ENCODE measurements at places on chromosomes 5 and 9. TPM values are rescaled to one million over a fixed set of nuclear protein-coding genes. Genes with fewer than 3 reads are reported as not detected.

DNA sequence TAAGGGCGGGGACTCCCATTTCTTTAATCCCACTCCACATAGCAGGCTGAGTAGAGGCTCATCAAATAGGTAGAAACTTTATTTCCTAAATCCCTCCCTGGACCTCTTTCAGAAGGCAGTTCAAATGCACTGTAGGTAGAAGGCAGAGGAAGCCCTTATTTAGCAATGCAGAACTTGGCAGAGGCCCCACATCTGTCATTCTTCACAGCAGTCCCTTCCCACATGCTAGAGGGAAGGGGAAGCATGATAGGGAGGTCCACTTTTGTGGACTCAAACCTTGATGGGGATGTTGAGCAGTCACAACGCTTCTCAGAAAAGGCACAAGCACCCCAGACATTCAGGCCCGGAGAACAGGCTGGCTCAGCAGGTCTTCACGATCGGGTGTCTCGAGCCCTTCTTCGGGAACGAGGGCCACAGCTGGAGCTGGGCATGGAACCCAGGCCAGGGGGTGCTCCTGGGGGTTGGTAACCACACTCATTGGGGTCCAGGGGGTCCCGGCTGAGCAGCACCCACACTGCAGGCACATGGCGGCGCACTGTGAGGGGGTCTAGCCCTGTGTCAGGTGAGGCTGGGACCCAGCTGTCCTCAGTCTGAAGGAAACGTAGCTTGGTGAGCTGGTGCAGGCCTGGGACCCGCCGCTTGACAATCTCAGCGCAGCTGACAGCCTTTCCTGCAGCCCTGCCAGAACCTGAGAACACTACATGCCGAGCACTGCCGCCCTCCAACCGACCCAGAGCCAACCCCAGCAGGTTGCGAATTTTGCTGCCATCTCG lies 1.3 kb downstream of the RPP25L start:
- DNase-seq: no peak

DNA sequence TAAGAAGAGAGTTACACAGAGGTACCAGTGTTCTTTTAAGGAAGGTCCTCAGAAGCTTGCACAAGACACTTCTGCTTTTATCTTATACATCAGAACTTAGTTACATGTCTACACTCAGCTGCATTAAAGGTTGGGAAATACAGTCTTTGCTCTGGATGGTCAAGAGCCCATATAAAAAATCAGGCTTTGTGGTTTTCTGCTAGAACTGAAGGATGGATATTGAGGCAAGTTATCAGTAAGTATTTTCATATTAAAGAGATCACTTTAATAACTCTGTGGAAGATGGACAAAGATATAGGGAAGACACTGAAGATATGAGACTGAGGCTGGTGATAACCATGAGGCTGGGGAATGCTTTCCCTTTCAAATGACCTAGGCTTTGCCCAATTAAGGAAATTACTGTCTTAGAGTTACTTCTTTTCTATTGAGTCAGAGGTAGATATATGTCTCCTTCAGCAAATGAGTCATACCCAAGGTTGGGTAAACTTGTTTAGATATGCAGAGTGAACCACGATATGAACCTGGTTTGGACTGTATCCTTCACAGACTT lies 87.0 kb upstream of the TNC start:
- DNase-seq: no peak

DNA sequence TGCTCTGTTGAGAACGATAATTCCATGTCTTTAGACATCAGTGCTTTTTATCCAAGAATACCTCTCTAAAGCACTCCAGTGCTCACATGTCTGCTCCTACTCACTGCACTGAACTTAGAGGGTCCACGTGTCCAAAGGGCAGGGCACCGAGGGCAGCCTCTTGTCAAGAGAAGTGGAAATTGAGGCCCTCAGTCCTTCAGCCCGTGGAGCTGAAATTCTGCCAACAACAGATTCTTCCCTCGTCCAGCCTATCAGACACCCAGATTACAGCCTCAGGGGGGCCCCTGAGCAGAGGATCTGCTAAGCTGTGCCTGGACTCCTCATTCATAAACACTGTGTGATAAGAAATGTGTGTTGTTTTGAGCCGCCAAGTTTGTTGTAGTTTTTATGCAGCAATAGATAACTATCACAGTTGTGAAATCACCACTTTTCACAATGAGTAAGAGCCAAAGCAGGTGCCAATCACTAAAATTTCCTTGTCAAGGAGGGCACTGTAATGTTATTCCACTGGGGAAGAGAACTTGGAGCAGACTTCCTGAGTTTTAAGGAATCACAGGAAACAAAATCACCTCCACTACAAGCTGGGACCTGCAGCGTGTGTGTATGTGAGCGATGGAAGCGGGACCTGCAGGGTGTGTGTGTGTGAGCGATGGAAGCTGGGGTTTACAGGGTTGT lies 58.8 kb upstream of the IGFBPL1 start:
- DNase-seq: no peak

FGD3 gene
- 107 TPM for total RNA-seq

- no peak for DNase-seq
These were observed 433 bp upstream of the PTAR1 start for GRCh38 chr9:69760278-69760610.

GRCh38 chr5:172607213-172607793 lies 33.8 kb upstream of the NEURL1B start:
- DNase-seq: no peak

SEMA5A gene
- not detected for total RNA-seq

DNA sequence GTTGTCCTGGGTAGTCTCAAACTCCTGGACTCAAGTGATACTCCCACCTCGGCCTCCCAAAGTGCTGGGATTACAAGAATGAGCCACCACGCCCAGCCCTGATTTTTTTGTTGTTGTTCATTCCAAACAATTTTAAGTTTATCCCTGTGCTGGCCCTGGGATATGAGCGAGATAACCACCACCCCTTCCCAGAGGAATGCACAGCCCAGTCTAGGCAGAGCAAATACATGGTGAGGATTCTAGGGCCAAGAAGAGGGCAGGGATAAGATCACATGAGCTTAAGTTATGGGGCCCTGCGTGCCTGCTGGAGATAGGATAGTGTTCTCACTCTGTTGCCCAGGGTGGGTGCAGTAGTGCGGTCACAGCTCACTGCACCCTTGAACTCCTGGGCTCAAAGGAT lies 21.0 kb upstream of the TOR1B start:
- no peak for DNase-seq

PRSS3 gene
- not detected for total RNA-seq

BTNL8 gene
- not detected for total RNA-seq

GRM6 gene
- not detected for total RNA-seq

GRCh38 chr5:109399092-109399759 lies 10.5 kb downstream of the PJA2 start:
- no peak for DNase-seq

LRRC19 gene
- total RNA-seq: not detected

GRCh38 chr5:99061299-99061698 lies 132.5 kb upstream of the CHD1 start:
- no peak for DNase-seq

BARX1 gene
- not detected for total RNA-seq

MUSK gene
- not detected for total RNA-seq

DNA sequence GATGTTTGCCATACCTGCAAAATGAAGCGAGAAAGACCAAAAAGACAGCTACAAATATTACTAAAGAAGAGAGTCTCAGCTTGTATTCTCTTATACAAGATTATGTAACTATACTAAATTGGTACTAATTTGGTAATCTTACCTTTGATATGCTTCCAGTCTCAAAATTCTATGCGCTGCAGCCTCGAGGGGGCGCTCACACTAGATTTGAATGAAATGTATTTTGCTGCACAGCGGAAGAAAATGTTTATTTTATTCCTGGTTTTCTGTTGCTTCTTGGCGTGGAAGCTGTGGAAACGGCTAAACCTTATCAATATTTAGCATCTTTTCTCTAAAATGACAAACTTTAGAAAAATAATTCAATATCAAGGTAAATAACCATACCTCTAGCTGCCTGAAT lies 267.0 kb upstream of the NUDT12 start:
- DNase-seq: no peak

ANKRD18B gene
- not detected for total RNA-seq

GRCh38 chr9:81819155-81819554 lies 109.1 kb upstream of the SPATA31D4 start:
- no peak for DNase-seq

GRCh38 chr9:112042244-112042638 lies 132.9 kb downstream of the SUSD1 start:
- DNase-seq: no peak

GRCh38 chr5:64457846-64458245 lies 48.0 kb upstream of the RGS7BP start:
- DNase-seq: no peak

FOXD4 gene
- total RNA-seq: not detected

DNA sequence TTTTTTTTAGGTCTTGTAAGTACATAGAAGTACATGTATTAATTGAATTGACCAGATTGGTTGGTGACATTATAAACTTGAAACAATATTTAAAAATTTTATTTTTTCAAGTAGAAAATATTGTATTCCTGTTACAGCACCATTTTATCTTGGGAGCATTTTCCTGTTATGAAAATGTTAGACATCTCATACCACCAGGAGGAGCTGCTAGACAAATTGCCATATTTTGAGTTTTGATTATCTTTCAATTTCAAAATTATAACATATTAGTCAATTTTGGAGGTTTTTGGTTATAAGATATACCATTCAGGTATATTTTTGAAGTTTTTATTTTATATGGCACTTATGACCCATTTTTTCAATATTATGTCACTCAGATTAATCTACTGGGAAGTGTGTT lies 84.4 kb downstream of the CNTLN start:
- DNase-seq: no peak

PLAA gene
- total RNA-seq: 35.2 TPM

GRCh38 chr5:32029261-32029660 lies 144.9 kb downstream of the GOLPH3 start:
- no peak for DNase-seq

DNA sequence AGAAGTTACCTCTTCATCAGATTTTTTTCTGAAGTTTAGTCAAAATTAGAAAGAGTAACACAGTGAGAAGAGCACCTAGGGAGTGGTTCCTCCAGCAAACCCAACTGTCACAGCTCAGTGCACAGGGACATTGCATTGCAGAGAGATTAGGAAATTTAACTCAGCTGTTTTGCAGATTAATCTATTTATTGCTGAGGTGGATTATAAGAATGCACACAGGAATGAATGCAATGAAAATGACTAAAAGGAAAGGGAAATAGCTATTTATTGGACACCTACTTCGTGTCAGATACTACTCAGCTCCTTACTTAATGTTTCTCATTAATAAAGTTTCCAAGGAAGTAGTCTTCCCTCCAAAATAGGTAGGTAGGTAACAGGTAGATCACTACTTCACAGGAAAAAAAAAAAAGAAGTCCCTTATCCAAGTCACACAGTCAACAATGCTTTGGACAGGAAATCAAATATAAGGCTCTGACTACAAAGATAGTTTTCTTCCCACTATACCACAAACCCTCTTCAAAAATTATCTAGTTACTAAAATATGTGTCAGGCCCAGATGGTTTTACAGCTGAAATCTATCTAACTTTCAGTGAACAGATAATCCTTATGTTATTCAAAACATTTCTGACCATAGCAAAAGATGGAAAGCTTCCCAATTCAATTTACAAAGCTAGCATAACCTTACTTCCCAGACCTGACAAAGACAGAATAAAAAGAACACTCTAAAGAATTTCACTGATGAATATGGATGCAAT lies 442.2 kb upstream of the MPDZ start:
- DNase-seq: no peak

DNA sequence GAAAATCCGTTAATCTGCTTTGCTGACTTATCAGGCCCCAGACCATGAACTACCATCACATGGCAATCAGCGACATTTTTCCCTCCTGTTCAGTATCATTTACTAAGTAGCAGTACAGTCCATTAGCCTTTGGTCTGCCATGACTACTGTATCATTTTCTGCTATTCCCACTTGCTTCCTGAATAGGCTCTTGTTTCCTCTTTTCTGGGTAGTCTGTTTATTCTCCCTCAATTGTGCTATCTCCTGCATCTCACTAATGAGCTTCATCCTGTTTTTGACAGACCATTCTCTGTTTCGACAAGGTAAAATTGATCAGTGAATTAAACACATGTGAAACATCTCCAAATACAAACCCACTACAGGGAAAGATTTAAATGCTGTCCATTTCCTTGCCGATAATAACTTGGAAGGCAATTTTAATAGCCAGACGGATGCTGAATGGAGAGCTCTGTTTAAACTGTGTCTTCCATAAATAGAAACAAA lies 263.5 kb upstream of the ANKRD55 start:
- no peak for DNase-seq

- no peak for DNase-seq
These were observed 1944.6 kb downstream of the EFNA5 start for GRCh38 chr5:105726093-105726492.

DNA sequence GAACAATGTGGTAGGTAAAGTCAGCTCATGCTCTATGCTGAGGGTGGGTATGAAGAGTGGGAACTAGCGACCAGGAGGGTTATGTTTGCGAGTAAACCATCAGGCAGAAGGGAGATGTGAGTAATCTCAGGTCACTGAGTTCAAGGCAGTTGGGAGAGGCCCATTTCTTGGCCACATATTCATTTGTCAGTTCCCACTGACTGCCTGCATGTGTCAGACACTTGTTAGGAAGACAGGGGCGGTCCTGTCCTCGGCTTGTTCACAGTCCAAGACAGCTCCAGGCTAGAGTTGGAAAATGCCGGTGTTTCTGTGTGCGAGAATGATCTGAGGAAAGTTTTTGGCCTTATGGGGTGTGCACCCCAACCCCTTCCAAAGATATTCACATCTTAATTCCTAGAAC lies 48.6 kb upstream of the GDNF start:
- no peak for DNase-seq

- no peak for DNase-seq
These were observed 282.6 kb upstream of the PTGER4 start for GRCh38 chr5:40397091-40397490.

DNA sequence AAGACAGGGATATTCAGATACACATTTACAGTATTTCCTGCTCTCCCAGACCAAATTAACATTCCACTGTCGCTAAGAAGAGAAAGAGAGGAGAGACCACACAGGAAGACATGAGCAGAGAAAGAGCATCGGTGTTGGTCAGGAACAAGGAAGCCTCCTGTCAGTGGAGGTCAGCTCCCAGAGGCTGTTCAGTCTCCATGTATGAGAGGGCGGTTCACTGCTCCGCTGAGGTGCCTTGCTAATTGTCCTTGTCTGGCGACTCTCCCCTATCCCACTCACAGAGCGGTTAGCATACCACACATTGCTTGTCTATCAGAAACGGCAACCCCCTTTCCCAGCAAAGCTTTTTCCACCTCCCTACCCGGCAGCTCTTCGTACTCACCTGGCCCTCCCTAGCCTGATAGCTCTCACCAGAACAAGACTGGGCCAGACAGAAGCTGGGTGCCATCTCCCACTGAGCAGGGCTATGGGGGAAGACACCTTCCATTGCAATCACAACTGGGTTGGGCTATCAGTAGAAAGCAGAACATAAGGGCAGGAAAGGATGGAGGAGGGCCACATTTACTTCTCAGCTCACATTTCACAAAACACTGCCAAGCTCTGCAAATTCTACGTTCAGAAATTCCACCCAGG lies 58.6 kb upstream of the LMNB1 start:
- no peak for DNase-seq

DNA sequence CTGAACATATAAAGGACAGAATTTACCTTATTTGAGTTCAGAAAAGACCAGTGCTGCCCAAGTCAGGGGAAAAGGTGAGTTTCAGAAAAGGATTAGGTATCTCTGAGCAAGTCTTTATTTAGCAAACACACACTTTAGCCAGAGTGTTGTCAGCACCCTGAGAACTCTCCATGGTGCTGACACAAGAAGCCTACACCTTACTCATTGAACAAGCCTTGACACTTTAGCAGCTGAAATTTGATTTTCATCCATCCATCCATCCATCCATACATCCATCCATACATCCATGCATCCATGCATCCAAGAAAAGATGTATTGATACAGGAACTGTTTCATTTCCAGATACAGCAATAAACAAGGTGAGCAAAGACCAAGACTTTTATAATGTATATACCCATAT lies 311.2 kb downstream of the TRIM32 start:
- DNase-seq: no peak
